ENCODE measurements at places on chromosomes 12 and 14.
A peak's percentile ranks its signal among the peaks of the same experiment; 100 is the strongest.

GRCh38 chr14:64654246-64654900, 49.9 kb upstream of the PLEKHG3 start:
- peak; percentile 14 for DNase-seq

GRCh38 chr14:36588119-36588518, 5.7 kb upstream of the NKX2-8 start:
- DNase-seq = no peak

DNA sequence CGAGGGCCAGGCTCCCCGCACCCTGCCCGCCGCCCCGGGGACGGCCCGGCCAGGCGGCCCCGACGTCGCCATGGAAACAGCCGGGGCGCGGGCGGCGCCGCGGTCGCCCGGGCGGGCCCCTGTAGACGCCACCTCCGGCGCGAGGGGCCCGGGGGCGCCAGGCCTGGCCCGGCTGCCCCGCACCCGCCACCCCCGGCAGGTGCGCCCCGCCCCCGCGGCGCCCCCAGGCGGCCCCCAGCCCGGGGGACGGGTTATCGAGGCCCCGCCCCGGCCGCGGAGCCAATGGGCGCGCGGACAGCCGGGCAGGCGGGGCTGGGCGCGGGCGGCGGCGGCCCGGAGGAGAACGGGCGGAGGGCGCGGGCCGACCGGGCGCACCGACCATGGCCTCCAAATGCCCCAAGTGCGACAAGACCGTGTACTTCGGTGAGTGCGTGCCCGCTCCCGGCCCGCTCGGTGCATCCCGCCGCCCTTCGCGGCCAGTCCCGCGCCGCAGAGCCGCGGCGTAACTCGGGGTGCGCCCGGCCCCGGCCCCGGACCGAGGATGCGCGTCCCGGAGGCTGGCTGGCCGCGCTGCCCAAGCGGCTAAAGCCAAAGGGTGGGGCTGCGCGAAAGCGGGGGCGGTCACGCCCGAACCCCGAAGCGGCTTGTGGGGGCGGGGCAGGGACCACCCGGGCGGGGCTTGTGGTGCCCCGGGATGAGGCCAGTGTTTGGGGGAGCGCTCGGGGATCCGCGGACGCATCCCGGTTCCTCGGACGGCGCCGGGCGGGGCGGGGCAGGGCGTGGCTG, at the start of gene CRIP2:
CRIP2 (plus strand) TSS at position 339 of the 786 bp plus-strand sequence; CDS start at position 381, 42 bp downstream.
- DNase-seq = peak; percentile 39

DNA sequence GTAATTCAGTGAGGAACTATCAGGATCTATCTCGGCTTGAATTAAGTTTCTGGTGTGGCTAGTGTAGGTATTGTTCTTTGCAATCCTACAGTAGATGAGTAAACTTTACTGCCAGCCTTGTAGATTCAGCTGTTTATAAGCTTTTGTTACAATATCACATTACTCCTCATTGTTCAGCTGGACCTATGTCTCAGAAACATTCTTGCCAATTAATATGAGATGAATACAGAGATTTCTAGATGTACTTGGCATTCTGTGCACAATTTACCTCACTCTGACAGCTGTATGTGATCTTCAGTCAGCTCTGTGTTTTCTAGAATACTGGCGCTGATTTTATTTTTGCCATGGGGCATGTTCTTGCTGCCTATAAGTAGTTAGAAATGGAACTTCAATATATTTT, 55.7 kb downstream of the METTL25 start:
- DNase-seq = no peak

- DNase-seq = no peak
These were observed 16.7 kb downstream of the DCAF4 start for GRCh38 chr14:72942934-72943333.

DNA sequence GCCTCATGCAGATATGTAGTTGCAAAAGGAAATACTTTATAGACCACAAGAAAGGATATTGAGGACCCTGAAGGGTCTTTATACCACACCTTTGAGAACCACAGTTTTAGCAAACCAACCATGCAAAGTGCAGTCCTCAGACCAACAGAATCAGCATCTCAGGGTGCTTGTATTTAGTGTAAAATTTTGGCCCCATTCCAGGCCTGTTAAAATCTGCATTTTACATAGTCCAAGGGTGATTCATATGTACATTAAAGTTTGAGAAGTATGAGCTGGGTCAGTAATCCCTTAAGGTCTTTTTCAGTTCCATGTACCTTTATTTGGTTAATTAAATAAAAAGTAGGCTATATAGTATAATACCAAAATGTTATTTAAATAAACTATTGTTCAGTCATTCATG, 91.2 kb downstream of the WNK1 start:
- DNase-seq = no peak

DNA sequence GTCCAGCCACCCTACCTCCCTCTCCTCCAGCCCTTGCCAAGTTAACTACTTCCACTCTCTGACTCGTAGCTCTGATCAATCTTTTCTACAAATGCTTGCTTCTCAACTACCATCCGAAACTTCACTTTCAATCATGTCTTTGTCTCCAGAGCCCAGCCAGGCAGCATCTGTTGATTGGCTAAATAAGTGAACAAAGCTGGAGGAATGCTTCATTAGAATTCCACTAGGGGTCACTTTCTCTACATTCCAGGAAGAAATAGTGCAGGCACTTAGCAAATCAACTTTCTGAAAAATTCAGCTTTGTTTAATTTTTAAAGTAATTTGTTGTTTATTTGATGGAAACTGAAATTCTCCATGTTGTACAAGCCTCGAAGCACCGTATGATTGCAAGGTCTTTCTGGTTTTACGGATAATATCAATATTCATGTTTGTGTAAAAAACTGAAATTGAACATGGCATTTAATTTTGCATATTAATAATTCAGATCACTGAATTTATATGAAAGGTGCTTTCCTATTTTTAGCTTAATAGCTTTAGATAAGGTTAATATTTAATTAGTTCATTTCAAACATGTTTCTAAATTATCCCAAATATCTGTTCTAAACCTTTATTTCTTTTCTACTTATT, 32.4 kb upstream of the HELB start:
- DNase-seq = no peak

DNA sequence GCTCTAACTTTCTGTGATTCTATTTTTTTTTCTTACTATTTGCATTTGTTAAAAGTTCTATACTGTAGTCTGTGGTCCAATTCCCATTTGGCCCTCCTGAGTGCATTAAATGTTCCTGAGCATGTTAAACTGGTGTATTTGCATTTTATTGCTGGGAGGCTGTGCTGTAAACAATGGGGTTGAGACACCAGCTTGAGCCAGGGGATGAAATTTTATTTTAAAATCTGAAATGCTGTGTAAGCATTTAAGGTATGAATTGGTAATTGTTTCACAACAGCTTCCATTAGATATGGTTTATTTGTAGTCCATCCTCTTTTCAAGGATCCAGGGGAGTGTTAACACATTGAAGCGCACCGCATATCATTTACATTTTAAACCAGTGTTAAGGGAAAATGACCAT, 89.9 kb upstream of the RFX4 start:
- DNase-seq = no peak

- DNase-seq = no peak
These were observed 44.5 kb upstream of the AMN1 start for GRCh38 chr12:31773223-31773750.

DNA sequence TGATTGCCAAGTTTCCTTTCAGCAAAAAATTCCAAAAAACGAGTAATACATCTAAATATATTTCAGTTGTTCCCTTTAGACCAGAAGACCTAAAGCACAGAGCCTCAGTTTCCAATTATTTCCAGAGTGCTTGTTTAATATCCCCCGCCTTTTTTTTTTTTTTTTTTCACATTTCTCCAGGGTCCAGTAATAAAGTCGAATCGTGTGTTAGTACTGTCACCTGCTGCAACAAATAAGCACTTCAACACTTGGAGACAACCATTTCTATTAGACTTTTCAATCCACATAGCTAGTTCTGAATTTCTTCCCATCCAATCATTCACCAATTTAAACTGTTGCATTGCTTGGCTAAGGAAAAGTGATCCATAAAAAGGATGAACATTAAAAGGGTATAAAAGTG, 13.6 kb downstream of the PDE6H start:
- DNase-seq = no peak

DNA sequence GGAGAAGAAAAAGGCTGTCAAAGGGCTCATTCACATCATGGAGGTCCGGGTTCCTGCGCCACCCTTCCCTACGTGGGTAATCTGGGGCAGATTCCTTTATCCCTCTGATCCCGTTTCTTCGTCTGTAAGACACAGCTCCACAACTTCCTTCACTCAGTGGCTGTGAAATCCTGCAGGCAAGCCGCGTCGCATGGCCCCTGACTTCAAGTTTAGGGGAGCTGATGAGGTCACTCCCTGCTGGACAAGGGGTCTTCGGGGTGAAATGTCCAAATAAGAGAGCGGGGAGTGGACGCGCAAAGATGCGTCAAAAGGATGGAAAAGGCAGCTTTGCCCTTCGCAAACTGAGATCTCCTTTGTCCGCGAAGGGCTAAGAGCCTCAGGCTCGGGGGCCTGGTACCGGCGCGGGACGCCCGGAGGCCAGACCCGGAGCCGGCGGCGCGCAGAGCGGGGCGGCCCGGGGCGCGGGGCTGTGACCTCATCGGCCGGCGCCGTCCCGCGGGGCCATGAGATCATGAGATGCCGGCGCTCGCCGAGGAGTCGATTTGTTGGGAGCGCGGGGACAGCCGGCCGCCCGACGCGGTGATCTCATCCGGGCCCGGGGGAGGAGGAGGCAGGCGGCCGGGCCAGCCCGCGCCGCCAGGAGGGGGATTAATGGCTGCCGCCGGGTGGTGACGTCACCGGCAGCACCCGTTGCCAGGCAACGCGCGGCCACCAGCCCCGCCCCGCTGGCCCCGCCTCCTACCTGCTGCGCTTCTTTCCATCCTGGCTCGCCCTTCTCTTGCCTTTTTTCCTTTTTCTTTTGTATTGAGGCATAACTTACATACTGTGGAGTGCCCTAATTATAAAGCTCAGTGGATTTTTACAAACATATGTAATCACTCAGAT, 62.1 kb downstream of the HRK start:
- DNase-seq = peak; percentile 91

- no peak for DNase-seq
These were observed 14.9 kb downstream of the ATP2B1 start for GRCh38 chr12:89693639-89694202.

DNA sequence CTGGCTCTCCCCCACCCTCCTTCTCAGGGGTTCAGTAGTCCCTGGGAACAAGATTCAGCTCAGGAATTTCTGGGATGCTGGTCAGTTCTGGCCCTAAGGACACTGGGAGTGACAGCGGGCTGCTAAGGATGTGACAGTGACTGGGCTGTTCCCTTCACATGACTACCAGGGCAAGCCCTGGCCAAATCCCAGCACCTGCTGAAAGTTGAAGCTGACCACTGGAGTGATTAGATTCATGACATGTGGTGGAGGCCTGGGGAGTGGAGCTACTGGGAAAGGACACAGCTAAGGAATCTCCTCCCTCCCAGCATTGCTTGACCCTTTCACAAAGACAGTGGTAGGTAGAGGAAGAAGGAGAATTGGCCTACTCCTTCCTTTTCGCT, 204.9 kb downstream of the DAD1 start:
- DNase-seq = no peak

DNA sequence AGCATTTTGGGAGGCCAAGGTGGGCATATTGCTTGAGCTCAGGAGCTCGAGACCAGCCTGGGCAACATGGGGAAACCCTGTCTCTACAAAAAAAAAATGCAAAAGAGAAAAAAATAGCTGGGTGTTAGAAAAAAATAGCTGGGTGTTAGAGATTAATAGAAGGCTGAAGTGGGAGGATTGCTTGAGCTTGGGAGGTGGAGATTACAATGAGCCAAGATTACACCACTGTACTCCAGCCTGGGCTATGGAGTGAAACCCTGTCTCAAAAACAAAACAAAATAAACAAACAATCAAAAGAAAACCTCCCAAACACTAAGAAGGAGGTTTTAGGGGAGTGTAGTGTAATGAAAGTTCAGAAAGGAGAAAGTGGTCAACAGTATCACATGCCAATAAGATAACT, 202.1 kb downstream of the FLRT2 start:
- DNase-seq = no peak

DNA sequence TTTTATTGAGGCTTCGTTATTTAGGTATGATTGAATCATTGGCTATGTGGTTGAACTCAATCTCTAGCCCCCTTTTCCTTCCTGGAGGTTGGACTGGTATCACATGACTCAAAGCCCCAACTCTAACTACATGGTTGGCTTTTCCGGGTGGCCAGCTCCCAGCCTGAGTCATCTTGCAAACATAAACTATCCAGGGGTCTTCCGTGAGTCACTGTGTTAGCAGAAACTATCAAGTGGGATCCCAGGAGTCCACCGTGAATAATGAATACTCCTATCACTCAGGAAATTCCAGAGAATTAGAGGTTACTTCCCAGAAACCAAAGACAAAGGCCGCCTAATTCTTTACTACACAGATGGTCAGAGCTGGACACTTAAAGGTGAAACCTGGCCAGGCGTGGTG, 19.7 kb upstream of the PLEKHD1 start:
- no peak for DNase-seq

DNA sequence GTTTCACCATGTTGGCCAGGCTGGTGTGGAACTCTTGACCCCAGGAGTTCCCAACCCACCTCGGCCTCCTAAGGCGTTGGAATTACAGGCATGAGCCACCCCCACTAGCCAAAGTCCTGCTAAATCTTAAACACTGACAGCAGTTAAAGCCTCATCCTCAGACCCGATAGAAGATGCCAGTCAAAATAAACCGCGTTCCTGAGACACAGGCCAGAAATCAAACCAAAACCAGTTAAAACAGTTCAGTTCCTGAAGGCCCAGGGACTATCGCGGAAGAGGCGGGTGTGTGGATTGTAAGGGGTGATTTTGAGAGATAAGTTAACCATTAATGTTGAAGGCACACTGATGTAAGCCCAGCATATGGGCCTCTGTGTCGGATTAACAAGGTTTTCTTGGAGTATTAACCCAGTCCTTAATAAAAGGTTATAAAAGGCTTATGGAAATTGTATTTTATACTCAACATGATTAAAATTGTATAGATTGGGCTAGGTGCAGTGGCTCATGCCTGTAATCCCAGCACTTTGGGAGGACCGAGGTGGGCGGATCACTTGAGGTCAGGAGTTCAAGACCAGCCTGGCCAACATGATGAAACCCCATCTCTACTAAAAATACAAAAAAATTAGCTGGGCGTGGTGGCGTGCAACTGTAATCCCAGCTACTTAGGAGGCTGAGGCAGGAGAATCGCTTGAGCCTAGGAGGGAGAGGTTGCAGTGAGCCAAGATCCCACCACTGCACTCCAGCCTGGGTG, 18.7 kb upstream of the CDCA4 start:
- DNase-seq = no peak

- DNase-seq = no peak
These were observed 268.2 kb downstream of the SNAPC1 start for GRCh38 chr14:62030387-62030786.

GRCh38 chr14:55697414-55697861, 117.4 kb downstream of the KTN1 start:
- no peak for DNase-seq

GRCh38 chr12:78191611-78192010, 360.9 kb downstream of the NAV3 start:
- no peak for DNase-seq

DNA sequence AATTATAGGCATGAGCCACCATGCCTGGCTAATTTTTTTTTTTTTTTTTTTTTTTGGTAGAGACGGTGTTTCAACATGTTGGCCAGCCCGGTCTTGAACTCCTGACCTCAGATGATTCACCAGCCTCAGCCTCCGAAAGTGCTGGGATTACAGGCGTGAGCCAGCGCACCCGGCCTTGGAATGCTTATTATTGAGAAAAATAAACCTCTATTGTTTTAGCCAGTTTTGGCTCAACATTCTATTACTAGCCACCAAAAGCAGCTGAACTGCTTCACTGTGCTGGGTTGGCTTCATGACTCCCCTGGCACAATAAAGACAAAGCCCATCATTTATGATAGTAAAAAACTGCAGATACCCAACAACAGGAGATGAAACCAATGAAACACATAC, 93.5 kb upstream of the CEP83 start:
- DNase-seq = no peak

- DNase-seq = no peak
These were observed 12.1 kb downstream of the SYNE3 start for GRCh38 chr14:95504135-95505029.

All from CD4-positive, alpha-beta T cell treated with Interleukin-4 for 1 hour (primary cell).